Foreskin keratinocyte (primary cell): ENCODE measurements at places on chromosomes 16 and 17. TPM values are rescaled to one million over a fixed set of nuclear protein-coding genes. Genes with fewer than 3 reads are reported as not detected.

The KRT25 gene
- total RNA-seq, result not detected in 2 replicates

DNA sequence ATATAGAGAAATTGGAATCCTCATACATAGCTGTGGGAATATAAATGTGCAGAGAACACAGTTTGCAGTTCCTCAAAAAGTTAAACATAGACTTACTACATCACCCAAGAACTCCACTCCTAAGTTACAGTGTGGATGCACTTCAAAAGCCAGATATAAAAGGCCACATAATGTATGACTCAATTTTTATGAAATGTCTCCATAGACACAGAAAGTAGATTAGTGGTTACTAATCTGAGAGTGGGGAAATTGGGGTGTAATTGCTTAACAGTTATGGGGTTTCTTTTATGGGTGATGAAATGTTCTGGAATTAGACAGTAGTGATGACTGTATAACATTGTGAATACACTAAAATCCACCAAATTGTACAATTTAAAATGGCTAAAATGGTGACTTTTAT is 60.9 kb downstream of the CACNG1 start:
- peak; percentile 28 for DNase-seq

DNA sequence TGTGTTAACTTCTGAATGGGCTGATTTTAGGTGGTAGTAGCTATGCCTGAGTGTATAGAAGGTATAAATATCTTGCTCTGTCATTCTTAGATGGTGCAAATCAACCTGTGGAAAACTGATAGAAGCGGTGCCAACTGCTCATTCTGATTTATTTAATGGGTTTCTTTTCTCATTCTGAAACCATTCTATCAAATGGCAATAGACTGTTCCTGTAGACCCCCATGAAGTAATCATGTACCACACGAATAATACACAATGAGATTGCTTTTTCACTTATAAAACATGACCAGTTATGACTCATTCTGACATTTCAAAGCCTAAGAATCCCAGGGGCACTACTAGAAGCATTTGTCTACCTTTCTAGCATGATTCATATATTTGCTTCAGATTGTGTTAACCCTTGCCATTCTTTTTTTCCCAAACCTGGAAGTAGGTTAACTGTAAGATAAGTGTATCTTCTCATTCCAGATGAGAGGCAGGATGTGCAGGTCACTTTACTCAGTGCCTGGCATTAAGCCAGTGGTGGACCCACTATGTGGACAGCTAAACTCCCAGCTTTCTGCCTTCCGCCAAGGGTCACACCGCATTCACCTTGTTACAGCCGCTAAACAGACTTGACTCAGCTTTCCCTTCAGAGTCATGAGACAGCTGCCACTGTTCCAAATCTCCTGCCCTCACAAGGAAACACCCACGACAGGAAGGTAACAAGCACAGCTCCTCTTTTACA is 16.4 kb upstream of the SLC16A11 start:
- peak; percentile 96 for DNase-seq

DNA sequence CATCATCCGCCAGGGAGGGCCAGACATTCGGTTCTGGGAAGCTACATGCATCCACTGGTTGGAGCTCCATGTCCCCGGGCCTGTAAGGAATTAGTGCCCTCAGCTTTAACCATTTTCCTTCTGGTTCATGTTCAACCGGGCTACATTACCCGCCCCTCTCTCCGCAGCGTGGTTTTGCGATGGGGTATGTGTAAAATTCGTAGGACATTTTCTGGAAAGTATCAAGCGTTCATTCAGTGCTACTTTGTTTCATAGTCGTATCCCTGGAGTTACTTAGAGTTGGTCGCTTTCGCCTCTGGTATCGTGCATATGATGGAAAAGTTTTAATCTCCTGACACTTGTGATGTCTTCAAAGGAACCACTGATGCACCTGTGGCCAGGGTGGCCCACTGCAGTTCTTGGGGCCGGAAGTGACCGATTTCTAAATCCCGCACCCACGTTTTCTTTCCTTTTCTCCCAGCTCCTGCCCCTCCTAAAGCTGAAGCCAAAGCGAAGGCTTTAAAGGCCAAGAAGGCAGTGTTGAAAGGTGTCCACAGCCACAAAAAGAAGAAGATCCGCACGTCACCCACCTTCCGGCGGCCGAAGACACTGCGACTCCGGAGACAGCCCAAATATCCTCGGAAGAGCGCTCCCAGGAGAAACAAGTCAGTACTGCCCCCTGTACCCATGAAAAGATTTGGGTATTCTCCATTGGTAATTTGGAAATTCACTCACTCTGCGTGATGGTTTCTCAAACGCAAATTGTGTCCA is 637 bp downstream of the RPL23A start:
- DNase-seq, result no peak

DNA sequence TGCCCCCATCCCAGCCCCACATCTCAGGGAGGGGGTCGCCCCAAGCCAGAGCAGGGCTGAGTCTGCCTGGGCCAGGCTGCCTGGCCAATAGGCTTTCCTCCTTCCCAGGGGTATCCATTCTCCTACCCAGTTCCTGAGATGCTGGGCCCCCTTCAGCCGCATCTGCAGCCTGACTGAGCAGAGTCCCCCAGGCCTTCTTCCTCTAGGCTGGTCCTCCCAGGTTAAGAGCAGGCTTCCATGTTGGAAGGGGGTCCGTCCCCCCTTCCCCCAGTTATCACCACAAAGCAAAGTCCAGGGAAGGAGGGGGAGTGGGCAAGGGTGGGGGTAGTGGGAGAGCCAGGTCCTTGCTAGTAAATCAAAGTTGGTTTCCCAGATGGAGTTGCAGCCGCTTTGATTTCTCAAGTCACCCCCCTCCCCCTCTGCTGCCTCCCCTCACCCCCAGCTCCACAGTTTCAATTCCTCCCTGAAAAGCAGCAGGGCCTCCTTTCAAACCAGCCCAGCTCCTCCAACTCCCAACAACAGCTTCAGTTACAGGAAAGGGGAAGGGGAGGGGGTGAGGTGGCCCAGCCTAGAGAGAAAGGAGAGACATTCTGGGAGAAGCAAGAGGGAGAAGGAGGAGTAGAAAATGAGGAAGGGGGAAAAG is 9.5 kb upstream of the FZD2 start:
- DNase-seq, result no peak

DNA sequence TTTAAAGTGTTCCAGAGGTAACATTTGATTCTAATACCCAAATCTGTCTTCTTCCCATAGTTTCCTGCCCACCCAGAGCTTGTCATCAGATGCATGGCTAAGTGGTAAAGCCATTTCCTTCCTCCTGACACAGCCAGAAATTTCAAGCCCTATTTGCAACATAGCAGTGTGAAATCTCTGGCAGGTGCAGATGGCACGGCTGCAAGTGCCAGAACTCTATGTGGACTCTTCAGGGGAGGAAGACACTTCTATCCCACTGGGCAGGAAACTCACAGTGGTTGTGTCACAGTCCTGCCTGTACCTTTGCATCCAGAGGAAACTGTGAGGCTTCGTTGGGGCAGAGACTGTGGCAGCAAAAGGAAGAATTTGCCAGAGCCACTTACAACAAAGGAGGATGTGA is 13.2 kb downstream of the DYNLRB2 start:
- DNase-seq, result no peak

DNA sequence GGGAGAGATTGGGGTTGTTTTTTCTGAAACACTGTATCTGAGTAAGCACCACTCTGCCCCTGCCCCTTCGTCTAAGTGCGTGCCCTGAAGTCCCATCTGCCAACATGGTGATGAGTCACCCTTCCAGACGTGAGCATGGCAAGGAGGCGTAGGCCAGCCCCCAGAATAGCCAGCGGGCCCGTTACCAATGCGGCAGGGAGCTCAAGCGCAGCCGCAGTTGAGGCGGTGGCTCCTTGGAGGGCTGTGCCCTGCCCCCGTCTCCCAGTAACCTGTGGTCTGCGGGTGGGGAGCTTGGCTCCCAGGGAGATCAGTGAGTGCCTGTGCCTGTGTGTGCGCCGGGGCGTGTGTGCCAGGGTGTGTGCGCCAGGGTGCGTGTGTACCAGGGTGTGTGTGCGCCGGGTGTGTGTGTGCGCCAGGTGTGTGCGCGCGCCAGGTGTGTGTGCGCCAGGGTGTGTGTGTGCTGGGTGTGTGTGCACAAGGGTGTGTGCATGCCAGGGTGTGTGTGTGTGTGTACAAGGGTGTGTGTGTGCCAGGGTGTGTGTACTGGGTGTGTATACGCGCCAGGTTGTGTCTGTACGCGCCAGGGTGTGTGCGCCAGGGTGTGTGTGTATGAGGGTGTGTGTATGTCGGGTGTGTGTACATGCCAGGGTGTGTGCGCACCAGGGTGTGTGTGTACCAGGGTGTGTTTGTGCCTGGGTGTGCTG is 98.6 kb upstream of the CHMP6 start:
- DNase-seq, result peak; percentile 92

DNA sequence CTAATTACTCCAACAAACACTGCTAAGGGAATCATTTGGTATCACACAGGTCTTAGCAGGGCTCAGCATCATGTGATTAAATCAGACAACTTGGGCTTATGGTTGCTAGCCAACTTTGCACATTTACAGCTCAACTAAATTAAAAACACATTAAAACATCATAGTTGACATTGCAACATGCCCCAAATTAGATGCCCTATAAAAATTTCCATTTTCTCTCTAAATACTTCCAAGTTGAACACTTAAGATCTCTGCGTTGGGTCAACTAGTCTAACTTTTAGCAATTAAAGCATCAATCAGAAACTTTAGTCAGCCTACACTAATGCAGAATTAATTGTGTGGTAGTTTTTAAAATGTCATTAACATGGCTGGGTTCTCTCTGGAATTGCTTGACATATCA is 12.1 kb downstream of the DNAJC7 start:
- DNase-seq, result no peak

DNA sequence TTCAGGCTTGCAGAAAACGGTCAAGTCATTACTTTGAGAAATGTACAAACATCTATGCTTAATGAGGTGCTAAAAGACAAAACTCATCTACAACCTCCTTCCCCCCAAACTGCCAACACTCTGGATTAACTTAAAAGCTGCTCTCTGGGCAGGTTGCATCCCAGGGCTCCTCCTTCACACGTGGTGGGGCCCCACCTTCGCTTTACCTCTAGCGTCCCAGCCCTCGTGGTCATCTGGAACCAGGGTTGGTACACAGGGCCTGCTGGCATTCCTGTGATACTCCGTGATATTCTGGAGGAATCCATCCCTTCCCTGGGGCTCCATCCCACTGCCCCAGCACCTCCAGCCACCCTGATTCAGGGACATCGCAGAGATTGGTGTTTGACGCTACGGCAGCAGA is 4.8 kb downstream of the METRNL start:
- no peak for DNase-seq

GRCh38 chr17:67759355-67760171 is 41.8 kb downstream of the NOL11 start:
- DNase-seq, result no peak
